SHP77 treated with DMSO at 0.1 percent for 48 hours (cell line): ENCODE measurements at places on chromosomes 1 and 21.

GRCh38 chr1:25697435-25698217, 81.0 kb downstream of the MAN1C1 start:
- DNase-seq = no peak

- no peak for DNase-seq
These were observed 7.3 kb upstream of the SFN start for GRCh38 chr1:26855636-26856035.

- DNase-seq = no peak
These were observed 108.9 kb downstream of the CDC7 start for GRCh38 chr1:91609551-91609950.

- DNase-seq = no peak
These were observed 176.5 kb downstream of the HIVEP3 start for GRCh38 chr1:41742219-41742618.

DNA sequence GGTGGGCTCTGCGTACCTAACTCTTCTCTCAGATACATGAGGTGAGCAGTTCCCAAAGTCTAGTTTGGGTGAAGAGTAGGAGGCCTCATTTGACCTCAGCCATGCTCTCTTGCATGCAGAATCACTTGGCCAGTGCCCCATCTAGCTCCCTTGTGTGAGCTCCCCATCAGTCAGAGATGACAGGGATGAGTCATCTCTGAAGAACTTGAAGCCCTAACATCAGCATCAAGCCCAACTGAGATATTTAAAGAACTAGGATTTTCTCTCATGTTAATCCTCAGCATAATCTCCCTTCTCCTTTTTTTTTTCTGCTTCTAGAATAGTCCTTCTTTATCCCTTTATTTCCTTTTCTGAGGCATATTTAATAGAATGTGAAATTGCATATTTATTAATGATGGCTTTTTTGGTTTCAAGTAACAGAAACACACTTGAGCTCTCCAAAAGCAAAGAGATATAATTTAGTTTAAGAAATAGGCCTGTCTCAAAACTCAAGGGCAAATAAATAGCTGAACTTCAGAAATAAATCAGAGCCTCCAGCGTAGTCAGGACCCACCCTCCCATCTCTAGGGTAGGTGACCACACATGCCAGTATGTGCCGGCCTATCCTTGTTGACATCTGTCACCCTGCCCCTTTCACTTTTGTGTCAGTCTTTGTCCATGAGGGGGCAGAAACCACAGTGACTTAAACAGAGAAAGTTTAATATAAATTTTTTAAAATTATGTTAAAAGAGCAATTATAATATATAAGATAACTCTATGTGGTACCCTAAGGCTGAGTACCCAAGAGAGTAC, 112.3 kb downstream of the TSEN15 start:
- no peak for DNase-seq

GRCh38 chr1:200153277-200154055, 126.0 kb downstream of the NR5A2 start:
- no peak for DNase-seq

DNA sequence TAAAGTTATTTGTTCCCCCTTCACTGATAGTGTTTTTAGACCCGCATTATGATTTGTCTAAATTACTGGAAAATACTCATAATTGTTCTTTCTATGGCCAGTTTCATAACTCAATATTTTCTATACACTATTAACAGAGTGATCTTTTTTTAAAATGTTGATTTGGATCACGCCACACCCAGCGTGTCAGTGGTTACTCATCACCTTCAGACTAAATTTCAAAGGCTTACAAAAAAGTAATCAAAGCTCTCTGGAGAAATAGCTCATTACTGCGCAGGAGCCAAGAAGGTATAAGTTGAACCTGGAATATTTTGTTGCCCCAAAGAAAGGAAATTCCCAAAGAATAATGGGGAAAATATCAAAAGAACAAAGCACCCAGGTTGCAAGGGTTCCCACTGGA, 104.9 kb downstream of the EVI5 start:
- DNase-seq = no peak

DNA sequence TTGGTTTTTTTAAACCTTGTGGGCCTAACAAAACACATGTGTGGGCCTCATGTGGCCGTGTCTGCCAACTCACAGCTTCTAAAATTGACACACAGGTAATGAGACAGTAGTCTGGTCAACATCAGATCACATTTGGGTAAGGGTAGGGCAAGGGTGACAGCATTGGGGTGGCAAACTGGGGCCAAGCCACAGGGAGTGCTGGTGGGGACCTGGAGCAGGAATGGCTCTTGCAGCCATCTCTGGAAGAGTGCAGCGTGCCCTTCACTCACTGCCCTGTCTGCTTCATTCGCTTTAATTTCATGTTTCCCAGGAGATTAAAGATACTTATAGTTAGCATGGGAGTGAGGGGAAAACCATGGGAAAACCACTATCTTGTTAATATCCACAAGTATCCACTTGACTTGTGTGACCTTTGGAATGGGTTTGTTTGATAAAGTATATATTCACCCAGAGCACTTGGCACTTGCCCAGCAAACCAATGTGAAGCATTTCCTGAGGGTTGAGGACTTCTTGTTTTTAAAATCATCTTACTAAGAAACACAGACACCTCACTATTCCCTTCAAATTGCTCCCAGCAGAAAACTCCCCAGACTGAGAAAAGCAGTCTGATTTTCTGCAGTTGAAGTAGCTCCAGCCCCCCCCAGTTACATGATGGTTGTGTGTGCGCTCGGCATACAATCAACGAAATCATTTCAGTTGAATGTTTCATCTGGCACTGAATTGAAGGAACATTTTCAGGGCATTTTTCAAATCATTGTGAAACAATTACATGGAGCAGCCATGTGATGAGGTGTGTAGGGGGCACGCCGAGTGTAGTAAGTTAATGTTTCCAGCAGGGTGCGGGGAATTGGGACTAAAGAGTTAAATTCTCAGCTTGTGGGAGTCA, 175.7 kb downstream of the VPS13D start:
- no peak for DNase-seq

DNA sequence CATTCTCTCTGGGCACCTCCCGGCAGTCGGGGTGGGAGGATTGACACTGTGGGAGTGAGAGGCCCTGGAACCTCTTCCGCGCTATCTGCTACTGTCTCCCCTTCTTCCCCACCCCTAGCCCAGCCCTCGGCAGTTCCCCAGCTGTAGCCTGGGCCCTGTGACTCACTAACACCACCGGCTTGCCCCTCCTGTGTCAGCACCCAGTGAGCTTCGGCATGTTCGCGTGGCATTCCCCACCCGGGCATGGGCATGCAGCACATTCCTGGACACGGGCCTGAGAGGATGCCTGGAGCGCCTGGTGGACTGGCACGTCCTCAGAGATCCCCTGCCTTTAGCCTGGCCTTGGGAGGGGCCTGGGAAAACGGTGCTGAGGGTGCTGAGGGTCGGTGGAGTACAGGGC, 1.3 kb downstream of the CDK18 start:
- DNase-seq = no peak

- no peak for DNase-seq
These were observed 26.3 kb upstream of the PTGFR start for GRCh38 chr1:78464449-78464891.

DNA sequence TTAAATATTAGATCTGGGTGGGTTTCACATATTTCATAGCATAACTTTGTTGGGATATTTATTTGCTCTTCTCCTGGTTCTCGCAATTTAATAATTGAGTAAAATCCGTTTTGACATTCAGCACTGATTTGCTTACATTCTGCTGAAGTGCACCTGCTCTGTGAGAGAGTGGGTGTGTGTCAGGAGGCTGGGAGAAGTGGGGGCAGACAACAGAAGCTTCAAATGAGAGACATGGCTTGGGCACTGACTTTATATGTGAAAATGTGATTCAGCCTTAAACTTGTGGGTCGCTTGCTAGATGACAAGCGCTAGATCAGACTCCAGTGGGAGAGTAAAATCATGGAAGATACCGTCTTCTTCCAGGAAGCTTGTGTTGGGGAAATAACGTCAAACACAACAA, 32.4 kb upstream of the KCNA2 start:
- DNase-seq = no peak

GRCh38 chr1:13784971-13785370, 85.0 kb downstream of the PRDM2 start:
- DNase-seq = no peak

GRCh38 chr1:104780470-104781078, 1030.9 kb downstream of the AMY1C start:
- DNase-seq = peak; percentile 40

GRCh38 chr1:162951553-162952315, 90.8 kb upstream of the CCDC190 start:
- no peak for DNase-seq

DNA sequence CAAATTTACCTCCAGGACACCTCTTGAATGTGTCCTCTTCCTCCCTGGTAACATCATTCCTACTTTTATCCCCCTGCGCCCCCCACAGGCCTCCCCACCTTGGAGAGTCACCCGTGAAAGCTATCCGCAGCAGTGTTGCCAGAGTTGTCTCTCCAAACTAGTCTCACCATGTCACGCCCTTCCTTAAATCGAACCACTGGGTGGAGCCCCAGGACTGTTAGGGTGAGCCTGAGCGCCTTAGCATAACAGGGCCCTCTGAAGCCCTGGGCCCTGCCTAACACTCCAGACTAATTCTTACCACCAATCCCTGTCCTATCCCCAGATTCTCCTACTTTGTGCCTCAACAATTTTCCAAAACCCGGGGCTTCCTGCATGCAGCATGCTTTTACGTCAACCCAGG, 35.0 kb downstream of the HSD3B2 start:
- no peak for DNase-seq

DNA sequence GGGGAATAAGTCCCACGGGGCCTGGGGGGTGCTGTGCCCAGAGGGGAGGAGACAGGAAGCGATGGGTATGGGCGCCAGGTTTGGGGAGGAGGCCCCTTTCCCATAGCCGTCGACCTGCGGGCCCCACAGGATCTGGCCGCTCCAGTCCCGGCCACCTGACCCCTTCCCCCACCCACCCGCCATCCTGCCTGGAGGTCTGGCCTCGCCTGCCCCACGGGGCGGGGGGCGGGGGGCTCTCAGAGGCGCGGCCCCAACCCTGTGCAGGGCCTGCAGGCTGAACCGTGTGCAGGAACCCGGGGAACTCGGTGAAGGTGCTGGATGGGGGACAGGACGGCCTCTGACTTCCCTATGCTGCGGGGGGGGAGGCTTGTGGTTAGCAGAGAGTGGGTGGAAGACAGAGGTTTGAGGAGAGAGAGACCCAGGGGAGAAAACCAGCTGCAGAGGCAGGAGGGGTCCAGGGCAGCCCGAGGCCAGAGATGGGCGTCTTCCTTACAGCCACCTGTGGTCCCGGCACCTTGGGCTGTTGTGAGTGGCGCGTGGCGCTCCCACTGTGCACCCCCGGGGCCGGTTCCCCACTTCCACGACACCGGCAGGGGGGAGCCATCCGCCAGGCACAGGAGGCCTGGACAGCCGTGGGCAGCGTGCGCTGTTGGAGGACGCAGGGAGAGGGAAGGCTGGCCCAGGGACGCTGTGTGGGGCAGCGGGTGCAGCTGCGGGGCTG, 2.5 kb upstream of the TNFRSF18 start:
- no peak for DNase-seq

DNA sequence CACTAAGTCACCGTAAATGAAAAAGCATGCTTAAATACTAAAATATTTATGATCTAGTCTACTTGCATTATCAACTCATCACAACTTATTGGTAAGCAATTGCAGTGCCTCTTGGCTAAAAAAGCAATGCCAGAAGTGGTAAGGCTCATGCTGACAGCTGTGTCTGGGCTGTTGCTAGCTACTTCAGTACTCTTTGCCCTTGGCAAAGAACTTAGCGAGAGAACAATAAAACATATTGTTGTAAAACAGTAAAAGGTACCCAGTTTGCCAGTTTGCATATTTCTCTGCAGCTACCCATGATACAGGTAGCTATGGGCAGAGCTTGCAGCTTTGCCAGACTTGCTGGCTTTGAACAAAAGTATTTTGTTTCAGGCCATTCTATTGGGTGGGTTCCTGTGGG, 73.1 kb downstream of the ATP6V1G3 start:
- DNase-seq = no peak
